Iris pigment epithelial cell (primary cell): ENCODE measurements at places on chromosomes 16 and 17.

DNA sequence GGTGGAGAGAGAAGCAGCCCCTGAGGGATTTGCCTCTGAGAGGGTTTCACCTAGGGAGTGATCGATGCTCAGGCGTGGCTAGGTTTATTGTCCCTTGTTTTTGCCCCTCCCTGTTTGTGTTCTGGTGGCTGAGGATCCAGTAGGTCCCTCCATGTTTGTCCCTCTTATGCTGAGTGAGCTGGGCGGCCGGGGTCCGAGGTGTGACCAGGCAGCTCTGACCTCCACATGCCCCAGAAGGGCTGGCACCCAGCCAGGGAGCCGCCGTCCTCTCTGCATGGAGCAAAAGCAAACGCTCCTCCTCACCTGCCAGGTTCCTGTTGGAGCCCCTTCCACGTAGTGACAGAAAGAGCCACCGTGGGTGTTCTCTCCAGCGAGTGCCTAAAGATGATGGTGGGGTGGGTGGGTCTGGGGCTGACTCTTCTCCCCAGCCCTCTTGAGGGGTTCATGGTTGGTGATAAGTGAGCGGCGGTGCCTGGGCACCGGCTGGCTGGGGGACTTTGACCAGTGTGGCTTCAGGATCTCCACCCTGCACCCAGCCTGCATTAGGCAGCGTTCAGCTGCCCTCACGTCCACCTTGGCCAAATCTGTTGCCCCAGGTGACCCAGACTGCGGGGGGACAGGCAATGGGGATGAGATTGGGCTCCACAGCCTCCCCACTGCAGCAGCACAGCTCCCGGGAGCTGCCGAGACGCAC lies 14.1 kb upstream of the NUDT16L1 start:
- DNase-seq, result no peak

- DNase-seq, result peak; percentile 59
Observed at GRCh38 chr16:84823484-84823883, 3.7 kb downstream of the CRISPLD2 start.

DNA sequence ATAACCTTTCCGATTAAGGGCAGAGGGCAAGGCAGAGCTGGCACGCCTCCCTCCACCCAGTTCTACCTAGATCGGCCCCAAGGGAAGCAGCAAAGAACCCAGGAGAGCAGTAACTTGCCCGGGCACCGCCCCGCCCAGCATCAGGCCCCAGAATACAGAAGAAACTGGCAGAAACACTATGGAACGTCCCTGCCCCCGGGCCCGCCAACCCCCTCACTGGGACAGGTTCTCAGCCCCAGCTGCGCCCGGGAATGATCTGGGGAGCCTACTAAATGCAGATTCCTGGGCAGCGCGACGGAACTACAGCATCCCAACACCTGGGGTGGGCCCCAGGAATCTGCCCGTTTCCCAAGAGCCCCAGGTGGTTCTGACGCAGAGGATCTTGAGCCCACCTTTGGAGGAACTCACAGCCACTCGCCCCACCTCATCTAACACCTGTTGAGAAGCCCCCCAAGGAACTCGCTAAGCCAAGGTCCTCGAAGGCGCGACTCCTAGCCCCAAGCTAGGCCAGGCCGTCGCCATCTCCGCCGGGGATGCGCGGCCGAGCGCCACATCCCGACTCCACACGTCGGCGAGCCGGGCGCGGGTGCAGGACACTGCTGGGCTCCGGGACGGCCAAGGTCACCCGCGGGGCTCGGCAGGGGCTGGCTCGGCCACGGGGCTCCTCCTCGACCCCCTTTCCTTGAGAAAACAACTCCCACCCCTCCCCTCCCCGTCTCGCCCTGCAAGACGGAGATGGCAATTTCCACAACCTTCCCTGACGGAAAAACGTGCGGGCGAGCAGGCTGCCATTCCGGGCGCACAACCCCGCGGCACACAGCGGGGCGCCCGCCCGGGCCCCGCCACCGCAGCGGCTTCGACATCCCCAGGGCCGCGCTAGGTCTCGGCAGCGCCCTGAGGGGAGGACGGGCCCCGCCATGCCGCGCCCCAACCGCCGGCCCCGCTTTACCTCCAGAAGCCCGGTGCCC lies 913 bp downstream of the CDIP1 start:
- peak; percentile 23 for DNase-seq

GRCh38 chr17:30520882-30521281 lies 43.7 kb downstream of the GOSR1 start:
- no peak for DNase-seq

DNA sequence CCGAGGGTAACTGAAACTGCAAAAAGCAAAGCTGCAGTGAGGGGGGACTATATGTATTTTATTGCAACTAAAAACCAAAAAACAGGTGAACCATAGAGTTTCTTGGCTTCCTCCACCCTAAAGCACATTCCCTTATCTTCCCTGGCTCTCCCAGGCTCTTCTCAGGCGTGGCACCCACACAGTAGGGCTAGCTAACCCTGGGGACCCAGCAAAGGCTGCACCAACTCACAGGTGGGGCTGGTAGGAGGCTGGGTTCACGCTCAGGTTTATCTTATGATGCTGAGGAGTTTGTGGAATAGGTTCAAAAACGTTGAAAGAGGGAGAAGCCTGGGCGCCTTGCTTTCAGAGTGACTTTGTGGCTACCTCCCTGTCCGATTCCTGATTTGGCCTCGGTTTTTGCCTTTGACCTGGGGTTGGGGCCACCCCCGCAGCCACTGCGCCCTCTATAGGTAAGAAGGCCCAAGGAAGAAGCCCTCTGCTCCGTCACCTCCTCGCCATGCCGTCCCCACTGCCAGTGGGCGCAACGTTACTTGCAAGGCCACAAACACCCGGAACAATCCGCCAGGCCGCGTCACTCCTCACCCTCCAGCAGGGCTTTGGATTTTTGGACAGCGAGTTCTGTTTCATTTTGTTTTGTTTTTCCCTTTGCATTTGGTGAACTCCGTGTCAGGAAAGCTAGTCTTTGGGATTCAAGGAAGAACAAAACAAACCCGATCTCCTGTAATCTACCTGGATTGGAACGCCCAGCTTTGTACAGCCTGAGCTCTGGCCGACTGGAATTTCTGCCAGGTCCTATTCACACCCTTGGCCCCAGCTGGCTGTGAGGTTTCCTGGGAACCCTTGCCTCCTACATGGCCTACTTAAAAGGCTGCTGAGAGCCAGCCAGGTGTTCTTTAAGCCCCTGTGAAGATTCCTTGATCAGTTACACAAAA lies 60.8 kb downstream of the TBC1D16 start:
- no peak for DNase-seq

- no peak for DNase-seq
Observed at GRCh38 chr17:65366102-65366844, 195.2 kb downstream of the AXIN2 start.

- DNase-seq, result no peak
Observed at GRCh38 chr16:69315486-69316311, 4.5 kb downstream of the VPS4A start.

- DNase-seq, result no peak
Observed at GRCh38 chr16:83908798-83909197, 9.9 kb downstream of the MLYCD start.

GRCh38 chr17:45813048-45813725 lies 29.1 kb downstream of the CRHR1 start:
- DNase-seq, result peak; percentile 10

DNA sequence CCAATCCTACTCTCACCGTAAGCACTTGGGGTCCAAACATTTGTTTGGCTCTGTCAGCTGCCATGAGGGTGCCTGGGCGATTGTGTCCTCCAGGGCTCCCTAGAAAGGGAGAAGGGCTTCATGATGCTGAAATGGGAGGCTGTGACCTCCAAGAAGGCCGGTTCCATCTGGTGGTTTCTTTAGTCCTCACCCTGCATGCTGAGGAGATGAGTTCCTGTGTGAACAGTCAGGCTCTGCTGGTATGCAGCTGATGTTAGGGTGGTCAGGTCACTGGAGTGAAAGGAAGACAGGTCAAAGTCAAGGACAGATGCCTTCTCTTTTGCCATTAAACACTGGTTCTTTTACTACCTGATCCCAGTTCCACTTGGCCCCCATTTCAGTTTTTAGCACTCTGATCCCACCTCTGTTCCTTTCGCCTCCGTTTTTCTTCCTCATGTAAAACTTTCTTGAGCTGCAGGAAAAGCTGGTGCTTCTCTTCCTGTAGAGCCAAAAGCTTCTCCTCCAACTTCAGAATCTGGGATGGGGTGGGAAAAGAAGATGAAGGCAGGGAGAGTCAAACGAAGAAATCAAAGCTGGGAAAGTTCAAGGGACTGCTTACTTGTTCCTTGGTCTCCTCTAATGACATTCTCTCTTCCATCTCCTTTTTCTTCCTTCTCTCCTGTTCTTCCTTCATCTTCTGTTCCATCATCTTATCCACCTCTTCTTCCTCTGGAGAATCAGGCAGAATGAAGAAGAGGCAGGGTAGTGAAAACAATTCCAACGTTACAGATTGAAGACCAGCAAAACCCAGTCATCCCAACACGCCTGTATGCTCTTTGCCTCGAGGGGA lies 1.1 kb downstream of the GPS2 start:
- DNase-seq, result peak; percentile 42

- no peak for DNase-seq
Observed at GRCh38 chr16:11744075-11744470, 1.4 kb upstream of the TXNDC11 start.

DNA sequence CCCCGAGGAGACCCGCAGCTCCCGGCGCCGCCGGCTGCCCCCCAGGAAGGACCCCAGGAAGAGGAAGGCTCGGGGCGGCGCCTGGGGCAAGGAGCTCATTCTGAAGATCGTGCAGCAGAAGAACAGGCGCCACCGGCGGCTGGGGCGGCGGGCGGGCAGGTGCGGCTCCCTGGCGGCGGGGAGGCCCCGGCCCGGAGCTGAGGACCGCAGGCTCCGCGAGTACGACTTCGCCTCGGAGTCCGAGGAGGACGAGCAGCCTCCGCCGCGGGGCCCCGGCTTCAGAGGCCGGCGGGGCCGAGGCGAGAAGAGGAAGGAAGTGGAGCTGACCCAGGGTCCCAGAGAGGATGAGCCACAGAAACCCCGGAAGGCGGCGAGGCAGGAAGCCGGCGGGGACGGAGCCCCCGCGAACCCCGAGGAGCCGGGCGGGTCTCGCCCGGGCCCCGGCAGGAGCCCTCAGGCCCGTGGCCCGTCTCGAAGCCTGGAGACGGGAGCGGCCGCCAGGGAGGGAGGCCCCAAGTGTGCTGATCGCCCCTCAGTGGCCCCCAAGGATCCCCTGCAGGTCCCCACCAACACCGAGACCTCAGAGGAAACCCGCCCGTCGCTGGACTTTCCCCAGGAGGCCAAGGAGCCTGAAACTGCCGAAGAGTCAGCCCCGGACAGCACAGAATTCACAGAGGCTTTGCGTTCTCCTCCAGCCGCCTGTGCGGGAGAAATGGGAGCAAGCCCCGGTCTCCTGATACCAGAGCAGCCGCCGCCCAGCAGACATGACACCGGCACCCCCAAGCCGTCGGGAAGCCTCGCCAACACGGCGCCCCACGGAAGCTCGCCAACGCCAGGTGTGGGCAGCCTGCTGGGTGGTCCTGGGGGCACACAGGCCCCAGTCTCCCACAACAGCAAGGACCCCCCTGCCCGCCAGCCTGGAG lies 22.3 kb upstream of the ZFPM1 start:
- peak; percentile 46 for DNase-seq
